ENCODE measurements at places on chromosomes 1 and 21.

- DNase-seq: no peak
These were observed 2.9 kb downstream of the RGS2 start for GRCh38 chr1:192811594-192812239.

GRCh38 chr1:164759979-164760469 lies 201.0 kb downstream of the PBX1 start:
- DNase-seq: no peak

DNA sequence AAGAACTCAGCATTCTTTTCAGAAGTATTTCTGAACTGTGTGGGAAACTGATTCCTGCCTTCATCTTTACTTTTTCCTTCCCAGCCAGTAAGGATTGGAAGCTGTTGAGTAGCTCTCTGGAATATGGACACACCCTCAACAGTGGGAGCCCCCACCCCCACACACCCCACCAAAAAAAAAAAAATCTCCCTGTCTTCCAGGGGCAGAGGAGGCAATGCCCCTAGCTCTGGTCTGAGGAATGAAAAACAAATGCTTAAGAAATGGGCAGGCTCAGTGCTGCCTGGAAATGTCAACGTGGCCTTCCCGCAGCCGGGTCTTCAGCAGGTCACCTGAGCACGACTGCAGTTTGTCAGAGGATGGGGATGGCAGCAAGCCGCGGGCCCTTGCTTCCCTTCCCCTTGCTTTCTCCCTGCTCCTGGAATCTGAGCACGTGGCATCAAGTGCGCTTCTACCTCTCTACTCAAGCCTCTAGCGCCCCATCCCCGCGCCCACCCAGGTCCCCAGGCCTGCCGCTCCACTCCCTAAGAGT lies 479 bp downstream of the RGS16 start:
- DNase-seq: no peak

GRCh38 chr1:104733866-104734265 lies 984.2 kb downstream of the AMY1C start:
- no peak for DNase-seq

GRCh38 chr1:44484155-44484688 lies 79.2 kb downstream of the RNF220 start:
- DNase-seq: no peak

DNA sequence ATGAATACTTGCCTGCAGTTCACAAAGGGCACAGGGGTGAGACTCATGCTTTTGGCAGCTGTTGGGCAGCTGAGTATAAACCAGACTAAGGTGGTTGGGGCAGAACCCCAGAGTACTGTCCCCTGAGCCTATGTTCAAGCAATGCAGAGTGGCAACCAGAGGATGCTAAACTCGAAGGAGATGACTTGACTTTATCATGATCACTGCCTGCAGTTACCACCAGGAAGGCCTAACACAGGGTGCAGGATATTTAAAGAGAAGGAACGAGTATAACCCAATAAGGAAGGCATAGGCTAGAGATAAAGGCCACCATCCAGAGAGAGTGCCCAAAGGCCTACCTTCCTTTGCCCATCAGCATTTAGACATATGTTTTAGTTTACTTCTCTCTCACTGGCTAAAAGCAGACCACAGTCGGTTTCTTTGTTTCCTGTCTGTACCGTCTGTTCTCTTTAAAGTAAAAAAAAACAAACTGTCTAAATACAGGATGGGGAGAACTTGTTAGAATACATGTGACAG lies 83.3 kb downstream of the MPZL1 start:
- DNase-seq: no peak

DNA sequence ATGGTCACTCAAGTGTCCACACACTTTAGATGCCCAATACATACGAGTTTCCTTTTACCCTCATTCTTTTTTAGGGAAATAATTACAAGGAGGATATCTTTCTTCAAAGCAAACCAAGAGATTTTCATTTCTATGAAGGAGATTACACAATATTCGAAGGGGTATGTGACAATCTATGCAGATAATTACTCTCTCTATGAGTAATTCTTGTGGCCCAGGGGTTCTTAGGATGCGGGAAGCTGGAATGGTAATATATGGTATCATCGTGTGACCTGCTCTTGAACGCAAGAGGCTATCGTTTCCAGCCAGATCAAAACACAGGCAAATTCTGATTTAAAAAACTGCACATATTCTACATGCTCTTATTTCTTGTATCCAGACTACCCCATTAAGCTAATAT lies 14.6 kb downstream of the DSCAM start:
- DNase-seq: no peak

DNA sequence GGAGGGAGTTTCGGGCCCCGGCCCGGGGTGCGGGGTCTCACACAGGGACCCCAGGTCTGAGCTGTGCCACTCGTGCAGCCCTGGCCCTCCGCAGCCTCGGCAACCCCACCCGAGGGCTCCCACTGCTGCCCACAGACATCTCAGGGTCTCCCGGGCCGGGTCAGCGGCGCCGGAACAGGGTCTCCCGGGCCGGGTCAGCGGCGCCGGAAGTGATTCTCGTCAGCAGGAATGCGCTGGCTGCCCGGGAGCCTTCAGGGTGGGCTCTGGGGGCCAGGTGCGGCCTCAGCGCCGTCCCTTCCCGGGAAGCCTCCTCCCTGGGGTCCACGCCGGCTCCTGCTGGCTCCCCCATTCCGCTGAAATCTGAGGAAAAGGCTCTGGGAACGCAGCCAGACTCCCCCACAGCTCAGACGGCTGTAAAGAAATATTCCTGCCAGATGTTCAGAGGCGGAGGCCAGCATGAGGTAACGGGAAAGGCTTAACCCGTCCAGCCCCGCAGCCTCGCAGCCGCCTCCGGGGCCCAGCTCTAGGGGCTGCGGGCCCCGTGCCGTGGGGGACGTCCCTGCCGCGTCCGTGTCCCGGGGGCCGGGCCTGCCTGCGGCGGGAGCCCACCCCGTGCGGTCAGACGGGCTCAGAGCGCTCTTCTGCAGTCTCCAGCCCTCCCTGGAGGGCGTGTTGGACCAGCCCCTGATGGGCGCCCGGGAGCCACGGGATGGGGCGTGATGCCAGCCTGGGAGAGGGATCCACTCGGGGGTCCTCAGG lies 8.7 kb upstream of the COL6A1 start:
- DNase-seq: no peak

DNA sequence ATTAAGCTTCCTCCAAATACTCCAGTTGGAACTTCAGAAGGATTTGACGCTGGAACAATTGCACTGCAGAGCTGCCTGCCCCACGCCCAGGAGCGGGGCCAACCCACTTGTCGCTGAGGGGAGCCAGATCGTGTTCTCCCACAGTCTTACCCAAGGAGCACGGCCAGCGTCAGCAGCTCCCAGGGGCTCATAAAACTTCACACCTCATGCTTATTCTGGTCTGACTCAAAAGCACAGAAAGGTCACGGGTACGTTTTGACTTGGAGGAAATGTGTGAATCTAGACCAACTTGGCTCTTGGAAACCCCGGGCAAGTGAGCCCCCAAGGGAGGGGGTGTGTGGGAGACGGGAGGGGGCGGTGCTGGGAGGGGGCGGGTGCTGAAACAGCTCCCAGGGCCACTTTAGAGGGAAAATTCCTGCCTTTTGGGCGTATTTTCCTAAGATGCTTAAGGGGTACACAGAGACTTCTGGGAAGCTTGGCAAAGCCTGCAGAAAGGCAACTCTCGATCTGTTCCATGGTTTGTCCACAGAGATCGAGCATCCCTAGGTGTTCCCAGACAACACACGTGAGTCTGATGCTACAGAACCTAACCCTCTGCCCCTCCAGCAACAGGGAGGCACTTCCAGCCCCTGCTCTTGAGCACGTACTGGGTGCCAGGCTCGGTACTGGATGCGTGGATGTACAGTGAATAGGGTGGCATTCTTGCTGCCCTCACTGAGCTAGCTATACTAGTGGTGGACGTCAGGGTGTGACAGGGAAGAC lies 98.9 kb downstream of the DHRS3 start:
- no peak for DNase-seq

DNA sequence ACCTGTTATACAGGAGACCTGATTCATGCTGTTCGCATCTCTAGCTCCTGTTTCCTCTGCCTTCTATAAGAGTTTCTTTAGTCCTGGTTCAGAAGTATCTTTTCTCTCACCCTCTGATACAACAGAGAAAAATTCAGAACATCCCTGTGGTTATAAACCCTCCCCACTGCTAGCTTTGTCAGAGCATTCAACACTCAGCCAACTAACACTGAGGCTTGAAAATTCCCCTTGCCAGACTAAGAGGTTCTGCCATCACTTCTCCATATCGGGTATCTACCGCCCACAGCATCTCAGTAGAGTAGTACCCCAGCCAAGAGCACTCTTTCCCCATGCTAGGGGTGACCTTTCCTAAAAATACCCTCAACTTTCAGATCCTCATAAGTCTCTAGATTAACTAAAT lies 19.6 kb upstream of the PIK3R3 start:
- DNase-seq: no peak

DNA sequence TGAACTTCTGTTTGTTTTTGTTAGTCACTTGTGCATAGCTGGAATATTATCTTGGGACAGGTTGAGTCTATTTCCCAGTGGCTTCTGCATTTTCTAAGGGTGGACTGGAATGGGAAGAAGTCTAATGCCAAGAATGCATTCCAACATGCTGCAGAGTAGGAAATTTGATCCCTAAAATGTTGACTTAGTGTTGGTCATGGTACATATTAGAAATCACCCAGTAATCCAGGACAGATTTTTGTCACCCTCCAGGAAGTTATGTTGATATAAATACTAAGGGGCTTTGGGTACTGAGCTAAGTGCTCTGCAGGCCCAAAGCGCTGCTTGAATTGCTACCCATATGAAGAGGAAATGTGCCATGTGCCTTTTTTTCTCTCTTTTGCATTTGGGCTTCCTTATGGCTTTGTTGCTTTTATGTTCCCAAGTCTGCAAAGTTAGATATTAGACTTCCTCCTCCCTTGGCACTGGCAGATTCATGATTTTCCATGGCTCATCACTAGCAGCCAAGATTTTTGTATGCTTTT lies 10.0 kb downstream of the ARID1A start:
- DNase-seq: no peak

DNA sequence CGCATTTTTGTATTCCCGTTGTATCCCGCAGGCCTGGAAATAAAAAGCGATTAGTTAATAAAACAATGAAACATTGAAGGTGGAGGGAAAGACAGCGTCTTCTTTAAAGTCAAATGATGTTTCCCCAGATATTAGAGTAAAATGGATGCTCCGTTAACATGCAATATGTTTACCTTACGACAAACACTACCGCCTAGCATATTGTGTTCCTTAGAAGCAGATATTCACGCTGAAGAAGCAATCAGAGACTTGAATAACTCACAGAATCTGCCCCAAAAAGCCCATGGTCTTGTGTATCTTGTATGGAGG lies 583 bp upstream of the B4GALT3 start:
- DNase-seq: no peak

DNA sequence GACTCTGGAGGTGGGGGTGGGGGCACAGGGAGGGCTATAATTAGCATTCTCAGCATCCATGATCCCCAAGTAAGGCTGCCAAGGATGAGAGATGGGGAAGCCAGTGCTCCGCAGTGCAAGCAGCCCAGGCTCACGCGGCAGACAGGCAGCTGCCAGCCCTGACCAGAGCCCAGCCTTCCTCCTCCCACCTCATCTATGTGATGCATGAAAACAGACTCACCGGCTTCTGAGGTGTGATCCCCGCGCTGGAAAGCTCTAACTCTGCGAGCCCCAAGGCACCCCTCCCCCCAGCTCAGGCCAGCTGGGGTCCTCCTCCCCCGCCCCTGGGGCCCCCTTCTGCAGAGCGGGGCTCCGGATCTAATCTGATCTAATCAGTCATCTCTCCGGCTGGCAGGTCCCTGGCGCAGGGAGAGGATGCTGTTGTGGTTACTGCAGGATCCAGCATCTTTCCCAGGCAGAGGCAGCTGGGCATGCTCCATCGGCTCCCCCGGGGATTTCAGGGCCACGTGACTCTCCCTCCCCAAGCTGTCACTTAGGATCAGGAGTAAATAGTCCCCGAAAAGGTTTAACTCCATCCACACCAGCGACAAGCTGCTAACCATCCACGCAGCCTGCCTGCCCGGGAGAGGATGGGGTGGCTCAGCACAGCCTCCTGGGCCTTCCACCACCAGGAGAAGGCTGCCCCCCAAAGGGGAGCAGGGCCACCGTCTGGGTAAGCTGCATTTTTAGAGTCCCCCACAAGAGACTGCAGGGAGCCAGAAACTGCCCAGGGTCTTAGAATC lies at the start of gene PLEKHA6:
TSS of gene PLEKHA6 (minus strand) at position 456 of the 782 bp plus-strand sequence. CDS start 86,202 bp downstream, outside the sequence.
- DNase-seq: no peak

DNA sequence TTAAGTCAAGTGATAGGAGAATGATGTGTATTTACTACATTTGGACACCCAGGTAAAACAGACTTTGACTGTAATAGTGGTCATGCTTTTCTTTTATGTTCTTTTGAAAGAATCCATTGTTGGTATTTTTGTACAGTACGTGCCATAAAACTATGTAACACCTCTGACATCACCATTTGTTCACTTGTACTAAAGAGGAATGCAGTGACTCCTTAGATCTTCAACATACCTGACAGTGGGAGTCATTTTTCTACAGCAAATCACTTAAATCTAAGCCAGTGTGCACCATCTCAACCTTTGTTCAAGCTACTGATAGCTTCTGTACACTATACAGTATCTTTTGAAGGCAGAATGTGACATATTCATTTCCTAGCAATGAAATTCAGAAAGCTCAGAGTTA lies 6.3 kb upstream of the PLD5 start:
- DNase-seq: no peak

GRCh38 chr1:67977756-67978155 lies 72.7 kb downstream of the DIRAS3 start:
- no peak for DNase-seq

DNA sequence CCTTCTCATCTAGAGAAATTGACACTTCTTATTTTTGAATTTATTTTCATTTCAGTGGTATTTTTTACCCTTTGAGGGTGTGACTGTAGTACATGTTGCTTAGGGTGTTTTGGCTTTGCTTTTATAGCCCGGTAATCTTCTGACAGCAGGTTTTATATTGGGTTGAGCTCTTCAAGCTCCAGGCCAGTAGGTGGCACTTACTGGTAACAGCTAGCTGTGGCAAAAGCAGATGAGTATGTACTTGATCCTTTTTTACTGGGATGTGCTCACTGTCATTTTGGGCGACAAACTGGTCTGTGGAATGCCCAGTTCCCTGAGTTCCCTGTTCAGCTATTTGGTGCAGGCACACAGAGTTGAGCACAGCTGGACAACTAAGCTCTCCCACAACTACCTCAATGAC lies 916.2 kb upstream of the B3GALT2 start:
- no peak for DNase-seq

Data from activated naive CD4-positive, alpha-beta T cell (primary cell).